SIG-M5 (cell line): ENCODE measurements at places on chromosomes 2 and 18.
A peak's percentile ranks its signal among the peaks of the same experiment; 100 is the strongest.

GRCh38 chr18:13032173-13032572 is 41.0 kb downstream of the CEP192 start:
- DNase-seq = no peak

GRCh38 chr2:136168720-136169119 is 50.8 kb upstream of the CXCR4 start:
- DNase-seq = peak; percentile 33

GRCh38 chr2:51960841-51961335 is 929.0 kb upstream of the NRXN1 start:
- no peak for DNase-seq

GRCh38 chr2:30022444-30023071 is 101.2 kb upstream of the ALK start:
- no peak for DNase-seq

GRCh38 chr2:221559991-221560390 is 12.1 kb downstream of the EPHA4 start:
- no peak for DNase-seq

- DNase-seq = no peak
Observed at GRCh38 chr2:147824620-147825019, 20.2 kb upstream of the ACVR2A start.

- DNase-seq = no peak
Observed at GRCh38 chr2:134002391-134002790, 251.5 kb upstream of the MGAT5 start.

GRCh38 chr2:237968048-237968862 is 1.4 kb downstream of the UBE2F start:
- peak; percentile 87 for DNase-seq

GRCh38 chr2:84799772-84800171 is 81.1 kb downstream of the TRABD2A start:
- DNase-seq = no peak

- no peak for DNase-seq
Observed at GRCh38 chr2:160630801-160631590, 137.4 kb upstream of the RBMS1 start.

- peak; percentile 15 for DNase-seq
Observed at GRCh38 chr18:3771121-3771971, 321.4 kb downstream of the TGIF1 start.

DNA sequence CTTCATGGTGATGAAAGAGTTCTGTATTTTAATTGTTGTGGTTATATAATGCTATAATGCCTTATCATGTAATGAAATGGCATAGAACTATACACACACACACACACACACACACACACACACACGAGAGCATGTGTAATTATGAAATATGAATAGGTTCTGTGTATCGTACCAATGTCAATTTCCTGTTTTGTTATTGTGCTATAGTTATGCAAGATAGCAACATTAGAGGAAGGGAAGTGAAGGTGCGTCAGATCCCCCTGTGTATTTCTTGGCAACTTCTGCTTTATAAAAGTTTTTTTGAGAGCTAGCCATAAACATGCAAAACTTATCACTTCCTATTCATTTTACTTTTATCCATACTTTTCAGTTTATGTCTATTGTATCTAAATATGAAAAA is 60.7 kb upstream of the ARHGAP15 start:
- DNase-seq = peak; percentile 64

DNA sequence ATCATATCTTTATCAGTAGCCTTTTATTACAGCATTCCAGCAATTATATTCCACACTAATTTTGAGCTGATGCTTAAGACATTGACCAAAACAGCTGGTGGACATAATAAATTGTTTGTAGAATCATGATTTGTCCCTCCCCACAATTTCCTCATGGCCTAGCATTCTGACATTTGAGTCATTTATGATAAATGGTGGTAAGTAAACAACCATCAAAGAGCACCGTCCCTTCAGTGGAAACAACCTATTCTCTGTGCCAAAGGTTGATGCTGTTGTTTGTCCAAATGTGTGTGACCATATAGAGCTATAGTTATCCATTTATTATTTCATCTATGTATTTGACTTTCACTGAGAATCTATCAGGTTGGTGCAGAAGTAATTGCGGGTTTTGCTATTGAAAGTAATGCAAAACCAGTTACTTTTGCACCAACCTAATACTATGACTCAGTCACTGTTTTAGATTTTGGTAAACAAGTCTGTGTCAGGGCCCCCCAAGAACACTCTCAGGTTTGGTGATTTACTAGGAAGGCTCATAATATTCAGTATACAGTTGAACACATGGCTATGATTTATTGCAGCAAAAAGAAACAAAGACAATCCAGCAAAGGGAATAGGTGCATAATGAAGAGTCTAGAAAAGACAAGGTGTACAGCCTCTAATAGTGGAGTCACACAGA is 608.7 kb upstream of the REG3G start:
- no peak for DNase-seq

GRCh38 chr18:13217466-13217961 is 1.0 kb upstream of the LDLRAD4 start:
- DNase-seq = no peak

DNA sequence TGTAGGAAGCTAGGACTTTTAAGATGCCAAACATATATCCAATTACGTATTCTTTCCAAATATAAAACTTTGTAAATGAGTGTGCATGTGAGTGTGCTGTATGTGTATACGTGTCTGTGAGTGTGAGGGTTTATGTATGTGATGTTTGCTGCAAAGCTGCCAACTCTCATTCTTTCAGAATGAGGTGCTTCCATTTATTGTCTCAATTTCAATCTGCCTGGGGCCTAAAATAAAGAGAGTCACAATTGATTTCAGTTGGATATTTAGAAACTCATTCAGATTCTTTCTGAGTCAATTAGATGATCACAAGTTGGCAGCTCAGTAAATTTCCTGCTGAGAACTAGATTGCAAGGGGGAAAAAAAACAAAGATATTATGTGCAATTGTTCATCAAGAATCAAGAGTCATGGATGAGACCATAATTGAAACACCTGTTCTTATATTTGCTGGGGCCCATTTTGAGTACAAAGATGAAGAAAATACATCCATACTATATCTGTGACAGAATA is 621.2 kb upstream of the ACVR2A start:
- DNase-seq = no peak

- no peak for DNase-seq
Observed at GRCh38 chr2:168662651-168663208, 139.7 kb upstream of the NOSTRIN start.

DNA sequence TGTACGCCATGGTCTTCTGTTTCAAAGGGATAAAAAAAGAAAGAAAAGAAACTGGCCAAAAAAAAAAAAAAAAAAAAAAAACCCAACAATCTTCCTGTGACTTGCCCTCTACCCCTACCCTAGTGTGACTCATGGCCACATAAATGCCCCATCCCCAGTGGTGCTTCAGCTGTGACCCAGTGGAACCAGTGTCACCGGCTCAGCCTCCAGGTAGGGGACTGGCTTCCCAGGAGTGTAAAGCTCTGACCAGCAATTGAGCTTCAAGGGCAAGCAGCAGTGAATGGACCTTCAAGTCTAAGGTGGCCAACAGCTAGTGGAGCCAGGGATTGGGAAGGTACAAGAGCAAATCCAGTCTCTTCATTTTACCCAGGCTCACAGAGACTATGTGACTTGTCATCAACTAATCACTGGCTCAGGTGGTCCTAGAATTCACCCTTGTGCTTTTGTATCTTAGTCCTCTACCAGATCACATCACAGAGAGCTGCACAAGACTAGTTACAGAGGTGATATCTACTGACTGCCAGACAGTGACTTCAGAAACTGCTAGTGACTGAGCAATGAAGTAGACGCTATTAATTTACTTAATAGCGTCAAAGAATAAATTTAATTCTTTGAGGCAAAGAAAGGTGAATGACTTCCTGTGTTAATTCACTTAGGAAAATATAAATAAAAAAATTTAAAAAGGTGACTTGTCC is 1.3 kb upstream of the TGFBRAP1 start:
- no peak for DNase-seq

DNA sequence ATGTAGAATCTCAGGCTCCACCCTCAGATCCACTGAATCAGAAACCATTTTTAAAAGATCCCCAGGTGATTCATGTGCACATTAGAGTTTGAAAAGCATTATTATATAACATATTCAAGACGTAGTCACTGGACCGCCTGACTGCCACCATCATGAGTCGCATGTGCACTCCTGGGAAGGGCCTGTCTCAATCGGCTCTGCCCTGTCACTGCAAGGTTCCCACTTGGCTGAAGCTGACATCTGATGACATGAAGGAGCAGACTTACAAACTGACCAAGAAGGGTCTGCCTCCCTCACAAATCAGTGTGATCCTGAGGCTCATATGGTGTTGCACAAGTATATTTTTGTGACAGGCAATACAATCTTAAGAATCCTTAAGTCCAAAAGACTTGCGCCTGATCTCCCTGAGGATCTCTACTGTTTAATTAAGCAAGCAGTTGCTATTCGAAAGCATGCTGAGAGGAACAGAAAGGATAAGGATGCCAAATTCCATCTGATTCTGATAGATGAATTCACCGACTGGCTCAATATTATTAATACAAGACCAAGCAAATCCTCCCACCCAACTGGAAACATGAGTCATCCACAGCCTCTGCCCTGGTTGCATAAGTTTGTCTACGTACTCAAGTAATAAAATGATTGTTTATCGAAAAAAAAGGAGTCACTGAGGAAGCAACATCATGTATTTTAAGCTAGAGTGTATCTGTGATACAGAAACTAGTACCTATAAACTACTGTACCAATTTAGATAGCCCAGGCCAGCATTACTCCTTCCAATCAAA is 26.2 kb downstream of the ATAD2B start:
- no peak for DNase-seq

- DNase-seq = no peak
Observed at GRCh38 chr2:165448406-165448805, 21.1 kb upstream of the CSRNP3 start.

DNA sequence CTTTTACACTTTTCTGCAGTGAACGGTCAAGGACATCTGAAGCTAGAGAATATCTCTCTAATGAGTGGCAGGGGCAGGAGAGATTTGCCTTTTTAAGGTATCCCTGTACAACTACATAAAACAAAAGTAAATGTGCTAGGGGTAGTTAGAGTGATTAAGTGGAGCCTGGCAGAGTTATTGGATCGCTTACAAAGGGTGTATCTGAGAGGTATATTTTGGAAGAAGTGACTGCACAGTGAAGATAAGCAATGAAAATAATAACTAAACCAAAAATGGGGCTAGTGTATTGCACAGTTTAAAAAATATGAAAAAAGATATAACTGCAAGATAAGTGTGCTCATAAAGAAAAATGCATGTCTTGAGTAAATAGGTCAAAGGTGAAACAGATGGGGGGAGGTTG is 193.5 kb upstream of the EPC2 start:
- no peak for DNase-seq

GRCh38 chr2:12718015-12718671 is 1.4 kb downstream of the TRIB2 start:
- no peak for DNase-seq

DNA sequence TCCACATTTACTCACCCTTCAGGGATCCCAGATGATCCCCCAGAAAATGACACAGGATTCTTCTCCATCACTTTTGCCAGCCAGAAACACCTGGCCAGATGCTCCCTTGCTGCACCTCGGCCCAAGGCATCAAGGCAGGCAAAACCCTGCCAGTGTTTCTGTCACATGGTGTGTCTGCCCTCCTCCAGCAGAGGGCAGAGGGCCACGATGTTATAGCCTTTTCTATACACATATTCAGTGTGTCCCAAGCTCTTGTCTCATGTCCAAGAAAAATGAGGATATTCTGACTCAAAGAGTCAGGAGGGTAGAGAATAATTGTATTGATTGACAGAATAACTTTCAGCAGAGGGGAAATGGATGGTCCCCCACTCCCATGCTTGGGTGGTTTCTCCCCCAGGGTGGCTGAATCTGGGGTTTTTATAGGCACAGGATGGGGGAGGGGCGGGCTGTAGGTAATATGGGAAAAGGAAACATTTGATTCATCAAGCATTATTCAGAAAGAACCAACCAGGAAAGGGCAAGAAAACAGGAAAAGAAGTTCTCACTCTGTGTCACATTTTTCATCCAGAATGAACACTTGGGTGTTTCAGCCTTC is 933.9 kb downstream of the TRIB2 start:
- DNase-seq = no peak

DNA sequence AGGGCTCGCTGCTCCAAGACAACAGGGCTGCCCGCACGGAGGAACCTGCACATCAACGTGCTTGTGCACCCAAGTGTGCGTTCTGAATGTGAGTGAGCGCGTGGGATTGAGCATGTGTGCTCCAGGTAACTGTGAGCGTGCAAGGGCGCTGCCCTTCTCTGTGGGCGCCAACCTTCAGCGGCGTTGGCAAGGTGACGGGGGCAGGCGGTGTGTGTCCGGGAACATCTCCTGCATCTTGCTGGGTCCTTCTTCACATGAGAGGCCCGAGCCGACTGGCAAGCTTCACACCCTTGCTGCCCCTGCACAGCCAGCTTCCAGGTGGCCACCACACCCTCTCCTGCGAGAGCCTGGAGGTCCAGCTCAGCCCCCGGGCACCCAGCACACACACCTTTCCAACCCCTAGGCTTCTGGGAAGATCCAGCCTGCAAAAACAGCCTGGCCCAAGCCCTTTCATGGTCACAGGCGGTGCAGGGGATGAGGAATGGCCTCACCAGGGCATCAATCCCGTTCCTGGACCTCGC is 220.9 kb downstream of the HDAC4 start:
- DNase-seq = no peak

DNA sequence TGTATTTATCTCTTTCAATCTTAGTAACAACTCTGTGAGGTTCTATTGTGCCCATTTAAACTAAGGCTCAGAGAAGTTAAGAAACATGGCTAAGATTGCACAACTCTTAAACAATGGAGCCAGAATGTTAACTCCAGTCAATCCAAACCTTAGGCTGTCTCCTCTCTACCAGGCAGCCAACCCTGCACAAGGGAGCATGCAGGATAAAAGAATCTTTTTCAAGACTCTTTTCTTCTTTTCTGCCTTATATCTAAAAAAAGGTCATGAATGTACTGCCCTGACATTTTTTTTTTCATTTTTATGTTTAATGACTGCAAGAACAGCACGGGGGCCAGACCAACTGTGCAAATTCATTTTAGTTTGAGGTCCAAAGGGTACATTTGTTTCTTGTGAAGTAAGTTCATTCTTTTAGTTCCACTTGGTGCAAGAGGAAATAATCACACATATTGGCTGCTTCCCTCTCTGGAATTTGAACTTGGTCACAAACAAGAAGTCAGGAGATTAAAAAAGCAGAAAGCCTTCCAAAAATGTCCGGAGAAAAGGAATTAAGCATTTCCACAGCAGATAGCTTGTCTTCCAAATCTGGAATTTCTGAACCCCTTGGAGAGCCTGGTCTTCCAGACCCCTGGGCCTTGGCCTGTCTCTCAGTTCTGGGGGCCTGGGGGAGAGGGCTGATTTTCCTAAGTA is 96.0 kb upstream of the RIOK3 start:
- no peak for DNase-seq

- DNase-seq = no peak
Observed at GRCh38 chr2:168948621-168949212, 47.6 kb downstream of the G6PC2 start.
